ENCODE measurements at places on chromosomes 5 and 9.

DNA sequence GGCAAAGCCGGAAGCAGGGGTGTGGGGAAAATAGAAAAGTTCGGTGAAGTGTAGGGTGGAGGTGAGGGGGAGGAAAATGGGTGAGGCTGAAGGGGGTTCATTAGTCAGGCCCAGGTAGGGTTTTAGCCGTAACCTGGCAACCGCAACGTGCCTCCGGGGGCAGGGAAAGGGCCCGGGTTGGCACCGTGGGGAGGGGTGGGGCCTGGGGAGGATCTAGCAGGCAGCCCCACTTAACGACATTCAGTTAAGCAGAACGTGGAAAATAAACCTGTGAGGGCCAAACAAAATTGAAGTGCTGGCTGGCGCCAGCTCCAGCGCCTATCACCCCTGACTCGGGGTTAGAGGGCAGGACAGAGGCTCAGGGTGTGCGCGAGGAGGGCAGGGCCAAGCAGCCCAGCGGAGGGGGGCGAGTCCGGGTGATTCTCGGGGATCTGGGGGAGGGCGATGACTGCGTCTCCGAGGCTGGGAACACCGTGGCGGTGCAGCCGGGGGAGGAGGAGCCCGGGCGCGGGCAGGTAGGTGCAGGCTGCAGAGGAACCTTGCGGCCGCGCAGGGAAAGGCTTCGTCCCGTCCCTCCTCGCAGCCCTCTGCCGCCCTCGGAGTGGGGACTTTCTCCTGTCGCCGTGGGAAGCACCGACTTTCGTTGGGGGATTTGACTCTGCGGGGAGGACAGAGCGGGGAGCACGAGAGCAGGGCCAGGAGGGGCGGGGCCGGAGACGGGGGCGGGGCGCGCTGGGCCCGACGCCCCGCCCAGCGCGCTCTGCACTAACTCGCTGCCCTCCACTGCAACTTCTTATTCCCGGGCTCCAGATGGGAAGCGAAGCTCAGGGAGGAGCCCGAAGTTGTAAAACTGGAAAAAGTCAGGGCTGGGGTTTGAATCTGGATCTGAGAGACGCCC lies 5.1 kb downstream of the RGS14 start:
- no peak for DNase-seq

GRCh38 chr5:54577937-54578653 lies 60.5 kb downstream of the SNX18 start:
- DNase-seq, result no peak

GRCh38 chr5:73125289-73125688 lies 4.9 kb downstream of the TMEM171 start:
- DNase-seq, result no peak

DNA sequence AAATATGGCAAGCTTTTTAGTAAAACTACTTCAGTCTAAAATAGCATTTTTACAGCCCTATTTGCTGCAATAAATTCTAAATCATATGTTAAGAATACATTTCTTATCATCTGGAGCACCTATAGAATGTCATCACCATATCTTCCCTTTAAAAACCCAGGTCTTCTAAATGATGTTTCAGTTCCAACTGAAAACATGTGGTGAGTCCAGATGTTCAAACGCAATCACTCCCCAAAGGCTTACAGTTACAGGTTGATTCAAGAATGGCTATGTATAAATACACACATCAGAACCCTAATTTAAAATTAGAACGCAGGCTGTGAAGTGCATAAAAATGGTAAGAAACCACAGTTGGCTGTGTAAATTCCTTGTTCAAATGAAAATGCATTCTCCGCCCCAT lies 796.3 kb downstream of the MAT2B start:
- no peak for DNase-seq

DNA sequence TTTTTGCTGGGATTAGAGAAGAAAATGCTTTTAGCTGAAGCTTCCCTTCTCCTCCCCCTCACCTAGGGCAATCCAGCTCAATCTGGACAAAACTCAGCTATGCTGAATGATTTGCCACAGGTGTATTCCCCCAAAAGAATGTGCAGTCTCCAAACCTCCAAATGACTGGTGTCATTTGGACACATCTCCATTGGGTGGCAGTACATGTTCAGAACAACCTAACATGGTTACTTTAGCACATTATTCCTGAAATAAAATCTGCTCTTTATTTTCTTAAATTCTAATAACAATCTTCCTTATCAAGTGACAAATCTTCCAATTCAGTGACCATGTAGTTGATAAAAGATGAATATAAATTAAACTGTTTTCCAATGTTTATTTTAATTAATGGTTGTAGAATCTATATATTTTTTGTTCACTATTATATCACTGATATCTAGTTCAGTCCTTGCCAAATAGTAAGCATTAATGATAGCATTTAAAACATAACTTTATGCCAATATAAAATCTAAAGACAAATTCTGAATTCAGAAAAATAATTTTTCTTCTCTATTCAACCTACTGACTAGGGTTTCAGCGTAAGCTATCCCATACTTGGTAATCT lies 61.3 kb upstream of the MOCS2 start:
- no peak for DNase-seq

DNA sequence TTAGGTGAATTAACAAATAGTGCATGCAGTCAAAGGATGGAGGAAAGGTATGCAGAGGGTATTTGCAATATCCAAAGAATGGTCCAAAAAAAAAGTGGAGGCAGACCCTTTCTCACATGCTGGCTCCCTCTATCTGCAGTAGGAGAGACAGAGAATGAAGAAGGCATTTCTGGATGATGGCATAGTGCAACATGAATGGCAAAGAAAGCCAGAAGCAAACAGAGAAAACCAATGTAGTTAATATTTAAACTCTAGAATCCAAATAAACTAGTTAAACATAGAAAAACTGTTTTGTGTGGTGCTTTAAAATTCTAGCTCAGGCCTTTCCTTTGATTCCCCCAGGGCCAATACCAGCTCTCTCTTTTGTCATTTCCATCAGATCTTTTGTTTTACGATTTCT lies 403.1 kb upstream of the WWC1 start:
- no peak for DNase-seq

- DNase-seq, result no peak
Observed at GRCh38 chr5:133732536-133732935, 120.2 kb upstream of the FSTL4 start.

DNA sequence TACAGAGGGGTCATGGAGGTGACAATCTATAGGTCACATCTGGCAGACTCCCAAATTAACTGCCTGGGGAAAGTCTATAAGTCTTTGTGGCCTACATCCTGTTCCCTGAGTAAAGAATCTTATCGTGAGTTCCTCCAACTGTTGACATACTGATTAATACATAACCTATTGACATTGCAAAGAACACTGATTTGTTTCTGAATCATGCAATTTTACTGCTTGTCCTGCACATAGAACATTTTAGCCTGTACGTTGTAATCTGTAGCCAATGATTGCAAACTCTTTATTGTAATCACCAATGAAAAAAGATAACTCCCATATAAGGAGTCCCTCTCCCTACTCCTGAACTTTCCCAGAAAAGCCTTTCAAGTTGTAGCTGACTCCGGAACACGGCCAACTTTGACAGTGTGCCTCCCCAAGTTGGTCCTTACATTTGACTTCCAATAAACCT lies 18.8 kb upstream of the OR2K2 start:
- DNase-seq, result no peak

- no peak for DNase-seq
Observed at GRCh38 chr5:5473226-5473625, 50.7 kb downstream of the ICE1 start.

Data from NCI-H1930 (cell line).